ENCODE measurements at places on chromosomes 1 and 21.
A peak's percentile ranks its signal among the peaks of the same experiment; 100 is the strongest.

DNA sequence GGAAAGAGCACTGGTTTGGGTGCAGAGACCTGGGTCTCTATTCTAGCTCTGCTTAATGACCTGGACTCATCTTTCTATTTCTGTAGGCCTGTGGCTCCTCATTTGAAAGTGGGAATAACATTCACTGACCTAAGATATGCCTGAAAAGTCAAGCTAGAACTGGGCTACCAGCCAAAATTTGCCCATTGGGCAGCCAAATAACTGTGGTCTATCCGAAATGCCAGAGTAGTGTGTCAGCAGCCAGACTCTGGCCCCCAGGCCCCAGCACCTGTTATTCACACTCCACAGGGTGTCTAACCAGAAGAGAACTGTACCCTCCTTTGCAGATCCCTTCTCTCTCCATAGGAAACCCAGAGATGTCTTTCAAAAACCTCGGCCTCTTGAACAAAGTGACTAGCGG lies 12.6 kb downstream of the DAB1 start:
- DNase-seq = no peak

DNA sequence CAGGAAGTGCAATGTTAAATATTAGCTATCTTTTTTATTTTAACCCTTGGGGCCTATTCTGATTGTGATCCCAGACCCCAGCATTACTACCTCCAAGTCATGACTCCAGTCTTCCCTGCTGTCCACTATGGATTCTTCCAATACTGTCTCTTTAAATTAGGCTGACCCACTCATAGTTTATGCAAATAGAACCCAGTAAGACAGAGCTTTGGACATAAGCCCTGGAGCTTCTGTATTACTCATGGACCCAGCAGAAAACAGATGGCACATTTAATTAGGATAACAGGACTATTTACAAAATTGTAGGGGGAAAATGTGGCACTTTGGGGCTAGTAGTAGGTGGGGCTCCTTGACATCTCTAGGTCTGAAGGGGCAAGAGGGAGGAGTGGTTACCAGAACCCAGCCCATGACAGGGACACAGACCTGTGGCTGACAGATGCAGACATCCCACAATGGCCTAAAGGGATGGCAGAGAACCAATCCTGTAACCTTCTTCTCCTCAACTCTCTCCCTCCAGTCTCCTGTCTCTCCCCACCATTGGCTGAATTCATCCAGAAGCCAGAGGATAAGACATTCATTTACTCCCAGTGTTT lies 233.5 kb downstream of the OMA1 start:
- DNase-seq = no peak

DNA sequence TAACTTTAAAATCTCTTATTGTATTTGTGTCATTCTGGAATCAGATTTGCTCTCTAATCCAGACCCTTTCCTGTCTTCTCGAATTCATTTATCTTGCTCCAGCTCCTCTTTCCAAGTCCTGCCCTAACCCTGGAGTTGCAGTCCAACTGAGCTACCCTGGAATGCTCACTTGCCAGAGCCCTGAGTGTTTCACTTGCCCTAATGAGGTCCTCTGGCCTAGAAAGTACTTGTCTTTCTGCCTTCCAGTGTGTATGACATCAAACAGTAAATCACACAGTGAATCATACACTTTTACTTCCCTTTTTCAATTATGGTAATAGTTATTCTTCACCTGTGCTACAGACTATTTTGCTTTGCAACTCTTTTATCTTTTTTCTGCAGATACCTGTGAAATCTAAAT lies 96.9 kb downstream of the NEK7 start:
- DNase-seq = no peak

GRCh38 chr21:14267076-14267475 lies 51.1 kb downstream of the RBM11 start:
- no peak for DNase-seq

DNA sequence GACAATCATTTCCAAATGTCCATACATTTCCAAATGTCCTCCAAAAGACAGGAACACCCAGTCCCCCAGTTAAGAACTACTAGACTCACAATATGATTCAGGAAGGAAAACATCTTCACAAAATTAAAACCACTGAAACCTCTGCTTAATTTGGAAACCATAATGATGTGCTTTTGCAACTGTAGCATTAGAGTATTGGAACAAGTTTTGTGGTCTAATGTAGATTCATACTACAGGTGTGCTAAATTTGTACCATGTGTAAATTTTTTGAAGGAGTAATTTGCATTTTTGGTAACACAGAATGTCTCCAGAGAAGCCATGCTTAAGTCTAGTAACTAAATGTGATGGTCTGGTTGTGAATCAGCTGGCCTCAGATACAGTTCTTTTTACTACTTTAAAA lies 129.6 kb downstream of the DPYD start:
- no peak for DNase-seq

DNA sequence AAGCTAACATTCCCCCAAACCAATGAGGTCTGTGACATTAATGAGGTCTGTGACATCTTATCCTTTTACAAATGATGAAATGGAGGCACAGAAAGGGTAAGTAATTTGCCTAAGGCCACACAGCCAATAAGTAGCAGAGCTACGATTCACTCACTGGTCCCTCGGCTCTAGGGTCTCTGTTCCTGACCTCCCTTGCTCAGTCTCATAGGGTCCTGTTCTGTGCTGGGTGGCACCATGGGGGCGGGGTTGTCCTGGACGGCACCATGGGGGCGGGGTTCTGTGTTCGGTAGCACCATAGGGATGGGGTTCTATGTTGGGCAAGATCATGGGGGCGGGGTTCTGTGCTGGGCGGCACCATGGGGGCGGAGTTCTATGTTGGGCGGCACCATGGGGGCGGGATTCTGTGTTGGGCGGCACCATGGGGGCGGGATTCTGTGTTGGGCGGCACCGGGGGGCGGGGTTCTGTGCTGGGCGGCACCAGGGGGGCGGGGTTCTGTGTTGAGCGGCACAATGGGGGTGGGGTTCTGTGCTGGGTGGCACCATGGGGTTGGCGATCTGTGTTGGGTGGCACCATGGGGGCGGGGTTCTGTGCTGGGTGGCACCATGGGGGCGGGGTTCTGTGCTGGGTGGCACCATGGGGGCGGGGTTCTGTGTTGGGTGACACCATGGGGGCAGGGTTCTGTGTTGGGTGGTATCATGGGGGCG lies 55.6 kb downstream of the CLSTN1 start:
- no peak for DNase-seq

- no peak for DNase-seq
These were observed 23.8 kb downstream of the PTPRF start for GRCh38 chr1:43554444-43554992.

- DNase-seq = no peak
These were observed 387.8 kb upstream of the PKN2 start for GRCh38 chr1:88296227-88296626.

GRCh38 chr1:165408518-165408917 lies 36.4 kb downstream of the RXRG start:
- DNase-seq = no peak

DNA sequence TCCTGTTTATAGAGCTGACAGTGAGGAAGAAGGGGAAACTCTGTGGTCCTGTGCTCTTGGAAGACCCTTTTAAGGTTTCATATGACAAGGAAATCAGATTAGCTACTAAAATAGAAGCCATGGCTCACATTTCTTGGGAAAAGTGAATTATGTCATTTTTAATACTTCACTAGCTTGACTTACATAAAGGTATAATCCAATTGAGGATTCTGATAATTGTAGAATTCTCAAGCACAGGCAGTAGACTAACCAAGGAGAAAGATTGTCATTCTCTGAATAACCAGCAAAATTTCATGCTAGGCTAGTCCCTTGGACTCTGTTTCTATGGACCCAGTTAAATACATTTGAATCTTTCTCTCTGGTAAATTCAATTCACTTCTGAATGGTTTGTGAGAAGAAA lies 613.0 kb upstream of the BEND5 start:
- DNase-seq = no peak

GRCh38 chr1:63248216-63248615 lies 74.2 kb upstream of the FOXD3 start:
- no peak for DNase-seq

- DNase-seq = no peak
These were observed 87.5 kb downstream of the CAMTA1 start for GRCh38 chr1:6872573-6873261.

- no peak for DNase-seq
These were observed 3.7 kb downstream of the SLC19A1 start for GRCh38 chr21:45538381-45539045.

- DNase-seq = no peak
These were observed 224.6 kb upstream of the RAB4A start for GRCh38 chr1:229046251-229046853.

DNA sequence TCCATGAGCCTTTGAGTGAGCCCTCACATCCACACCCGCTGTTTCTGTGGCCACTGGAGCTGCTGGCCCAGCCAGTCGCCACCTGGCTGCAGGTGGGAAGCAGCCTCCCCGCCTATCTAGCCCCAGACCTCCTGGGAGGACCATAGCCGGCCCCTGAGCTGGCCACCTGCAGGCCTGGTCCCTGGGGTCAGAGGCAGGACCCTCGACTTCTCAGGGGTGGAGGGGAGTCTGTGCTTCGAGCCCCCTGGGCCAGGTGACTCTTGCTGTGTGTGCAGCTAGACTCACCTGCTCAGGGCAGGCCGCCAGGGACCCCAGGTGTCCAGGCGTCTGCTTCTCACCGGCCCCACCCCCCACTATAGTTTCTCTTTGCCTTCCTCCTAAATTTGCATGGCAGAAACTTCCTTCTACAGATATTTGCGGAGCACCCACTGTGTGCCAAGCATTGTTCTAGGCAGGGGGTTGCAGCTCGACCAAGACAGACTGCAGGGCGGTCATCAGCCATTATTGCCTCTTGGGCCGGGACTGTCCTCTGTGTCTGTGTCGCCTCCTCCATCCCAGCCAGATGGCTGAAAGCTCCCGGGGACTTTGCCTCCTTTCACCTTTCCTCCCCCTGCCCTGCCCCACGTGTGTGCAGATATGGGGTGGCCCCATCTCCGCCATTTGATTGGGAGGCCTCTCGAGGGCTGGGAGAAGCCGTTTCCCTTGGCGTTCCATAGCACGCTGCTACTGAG lies 27.3 kb downstream of the SPSB1 start:
- DNase-seq = no peak

DNA sequence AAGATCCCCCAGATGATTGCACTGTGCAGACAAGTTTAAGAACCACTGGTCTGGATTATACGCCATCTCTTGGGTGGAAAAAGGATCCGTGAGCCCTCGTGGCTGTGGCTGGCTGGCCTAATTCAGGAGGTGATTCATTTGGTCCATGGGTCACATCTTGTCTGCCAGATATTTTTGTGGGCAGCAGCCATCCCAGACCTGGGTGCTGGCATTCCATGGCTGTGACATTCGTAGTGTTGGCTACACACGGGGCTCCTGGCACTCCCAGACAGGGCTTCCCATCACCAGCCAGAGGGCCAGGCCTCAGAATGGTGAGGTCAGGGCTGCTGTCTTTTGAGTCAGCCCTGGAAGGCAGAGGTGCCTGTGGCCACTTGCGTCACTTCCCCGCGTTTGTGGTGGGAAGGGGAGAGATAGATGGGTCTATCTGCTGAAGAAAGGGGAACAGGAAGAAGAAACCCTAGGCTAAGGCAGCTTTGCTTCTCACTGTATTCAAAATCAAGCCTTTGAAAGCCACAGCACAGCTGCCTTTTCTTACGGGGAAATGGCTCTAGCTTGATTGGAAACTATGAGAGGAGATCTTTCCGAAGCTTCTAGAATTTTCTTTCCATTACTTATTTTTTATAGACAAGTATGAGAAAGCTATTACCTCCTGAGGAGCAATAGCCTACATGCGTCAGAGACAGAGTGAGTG lies 32.4 kb downstream of the EIF2D start:
- no peak for DNase-seq

DNA sequence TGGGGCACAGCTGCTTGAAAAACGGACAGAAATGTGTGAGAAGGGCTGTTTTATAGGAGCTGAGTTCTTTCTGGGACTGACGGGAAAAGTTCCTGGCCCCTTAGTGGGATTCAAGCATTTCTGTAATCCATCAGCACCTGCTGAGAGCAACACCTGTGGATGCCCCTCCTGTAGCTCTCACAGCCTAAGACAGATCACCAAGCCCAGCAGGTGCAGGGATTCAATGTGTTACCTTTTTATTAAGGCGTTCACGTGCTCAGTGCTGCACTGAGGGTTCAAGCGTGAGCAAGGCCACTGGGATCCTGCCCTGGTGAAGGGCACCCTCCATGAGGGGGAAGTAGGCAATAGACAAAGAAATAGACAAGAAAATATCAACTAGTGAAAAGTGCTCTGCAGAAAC lies 14.9 kb downstream of the OLFML2B start:
- no peak for DNase-seq

DNA sequence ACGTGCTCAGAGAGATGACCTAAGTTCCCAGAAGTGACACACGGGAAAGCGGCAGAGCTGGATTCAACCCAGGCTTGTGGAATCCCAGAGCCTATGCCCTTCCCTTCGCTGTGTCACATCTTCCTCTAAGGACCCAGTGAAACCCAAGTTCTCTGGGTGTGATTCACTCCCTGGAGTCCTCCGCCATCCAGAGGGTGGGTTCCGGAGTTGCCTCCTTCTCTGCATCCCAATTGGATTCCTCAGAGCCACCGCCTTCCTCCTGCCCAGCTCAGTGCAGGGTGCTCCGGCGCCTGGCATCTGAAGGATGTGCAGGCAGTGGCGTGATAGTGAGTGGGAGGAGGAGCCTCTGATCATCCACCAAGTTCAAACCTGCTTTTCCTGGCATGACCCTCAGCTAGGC lies 20.7 kb upstream of the RCC2 start:
- no peak for DNase-seq

- no peak for DNase-seq
These were observed 1.2 kb upstream of the CGN start for GRCh38 chr1:151510020-151510405.

- no peak for DNase-seq
These were observed 267.2 kb upstream of the PLXNA2 start for GRCh38 chr1:208511242-208511860.

GRCh38 chr1:235067396-235068157 lies 61.1 kb downstream of the TOMM20 start:
- DNase-seq = peak; percentile 65

DNA sequence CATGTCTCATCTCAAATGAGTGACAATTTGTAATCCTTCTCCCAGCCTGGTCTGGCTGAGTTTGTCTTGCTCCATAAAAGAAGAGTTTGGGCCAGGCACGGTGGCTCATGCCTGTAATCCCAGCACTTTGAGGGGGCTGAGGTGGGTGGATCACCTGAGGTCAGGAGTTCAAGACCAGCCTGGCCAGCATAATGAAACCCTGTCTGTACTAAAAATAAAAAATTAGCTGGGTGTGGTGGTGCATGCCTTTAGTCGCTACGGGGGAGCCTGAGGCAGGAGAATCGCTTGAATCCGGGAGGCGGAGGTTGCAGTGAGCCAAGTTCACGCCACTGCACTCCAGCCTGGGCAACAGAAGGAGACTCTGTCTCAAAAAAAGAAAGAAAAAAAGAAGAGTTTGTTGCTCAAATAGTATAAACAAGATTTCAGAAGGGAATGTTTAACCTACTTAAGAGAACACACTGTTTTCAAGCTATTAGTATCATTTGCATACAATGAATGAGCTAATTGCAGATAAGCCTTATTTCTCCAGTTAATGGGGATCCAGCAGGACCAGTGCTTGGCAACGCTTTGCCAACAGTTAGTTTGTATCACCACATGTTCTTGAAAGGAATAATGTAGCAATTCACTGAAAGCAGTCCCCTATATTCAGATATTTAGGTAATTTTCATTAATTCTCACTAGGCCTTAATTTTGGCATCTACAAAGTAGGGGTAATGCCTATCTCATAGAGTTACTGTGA lies 15.9 kb downstream of the KLHDC7A start:
- DNase-seq = no peak

GRCh38 chr1:245571815-245572294 lies 417.1 kb downstream of the KIF26B start:
- DNase-seq = no peak

GRCh38 chr1:230572121-230573105 lies 69.9 kb upstream of the COG2 start:
- DNase-seq = no peak

All from skin of body (tissue), 3 donors.